ENCODE measurements at places on chromosomes 1 and 21.
A peak's percentile ranks its signal among the peaks of the same experiment; 100 is the strongest.

- DNase-seq = no peak
Measured at GRCh38 chr1:34591751-34592629, 162.9 kb upstream of the GJB5 start.

- no peak for DNase-seq
Measured at GRCh38 chr1:67588178-67588855, 96.7 kb upstream of the GADD45A start.

- no peak for DNase-seq
Measured at GRCh38 chr1:111484391-111485026, 10.7 kb downstream of the C1orf162 start.

DNA sequence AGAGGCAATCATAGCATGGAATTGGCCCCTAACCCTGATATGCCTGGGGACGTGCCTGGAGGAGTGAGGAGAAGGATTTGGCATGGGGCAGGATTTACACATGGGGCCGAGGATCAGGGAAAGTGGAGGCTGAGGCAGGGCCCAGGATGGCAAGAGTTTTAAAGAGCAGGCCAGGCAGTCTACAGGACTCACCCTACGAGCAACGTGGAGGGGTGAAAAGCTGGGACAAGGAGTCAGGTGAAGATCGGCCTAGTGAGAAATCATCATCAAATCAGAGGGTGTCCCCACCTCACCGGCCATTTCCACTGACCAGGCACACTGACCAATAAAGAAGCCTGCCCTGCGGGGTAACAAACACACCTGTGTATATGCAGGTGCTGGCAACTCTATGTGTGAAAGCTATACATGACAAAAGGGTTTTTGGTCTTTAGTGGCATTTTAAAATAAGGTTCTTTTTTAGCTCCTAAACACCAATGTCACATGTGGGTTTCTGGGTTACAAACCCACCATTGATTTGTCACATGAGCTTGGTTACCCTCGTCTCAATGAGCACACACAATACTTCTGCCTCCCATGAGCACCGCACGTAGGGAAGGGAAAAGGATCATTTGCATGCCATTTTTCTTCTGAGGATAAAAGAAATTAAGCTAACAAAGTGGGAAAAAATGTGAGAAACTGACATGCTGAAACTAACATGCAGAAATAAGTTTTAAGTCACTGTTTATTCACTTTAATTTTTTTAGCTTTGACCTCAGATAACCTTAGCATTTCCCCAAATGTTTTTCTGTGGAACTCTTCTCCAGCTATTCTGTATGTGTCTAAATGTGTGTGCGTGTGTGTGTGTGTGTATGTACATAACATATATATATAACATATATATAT is 168.1 kb upstream of the EDN2 start:
- DNase-seq = no peak

DNA sequence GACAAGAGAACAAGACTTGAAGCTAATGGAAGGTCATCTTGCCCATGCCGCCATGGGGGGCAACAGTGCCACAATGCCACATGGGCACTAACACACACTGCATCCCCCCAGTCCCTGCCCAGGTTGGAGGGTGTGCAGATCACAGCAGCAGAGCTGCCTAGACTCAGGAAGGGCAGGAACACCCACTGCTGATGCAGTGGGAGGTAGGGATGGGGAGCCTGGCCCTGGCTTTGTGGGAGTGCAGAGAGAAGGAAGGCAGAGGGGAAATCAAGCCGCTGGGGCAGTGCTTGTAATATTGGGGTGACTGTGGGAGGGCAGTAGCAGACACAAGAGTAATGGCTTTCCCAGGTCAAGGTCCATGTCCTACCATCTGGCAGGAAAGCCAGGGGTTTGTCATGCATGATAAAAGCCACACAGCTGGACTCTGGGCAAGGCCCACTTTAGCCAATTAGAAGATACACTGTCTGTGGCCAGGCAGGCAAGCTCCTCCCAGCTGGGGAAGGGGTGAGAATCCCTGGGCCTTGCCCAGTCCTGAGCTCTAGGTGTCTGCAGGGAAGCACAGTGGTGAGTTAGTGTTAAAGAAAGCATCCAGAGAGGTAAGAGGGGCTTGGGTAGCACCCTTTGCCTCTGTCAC is 25.4 kb upstream of the MEF2D start:
- DNase-seq = no peak

DNA sequence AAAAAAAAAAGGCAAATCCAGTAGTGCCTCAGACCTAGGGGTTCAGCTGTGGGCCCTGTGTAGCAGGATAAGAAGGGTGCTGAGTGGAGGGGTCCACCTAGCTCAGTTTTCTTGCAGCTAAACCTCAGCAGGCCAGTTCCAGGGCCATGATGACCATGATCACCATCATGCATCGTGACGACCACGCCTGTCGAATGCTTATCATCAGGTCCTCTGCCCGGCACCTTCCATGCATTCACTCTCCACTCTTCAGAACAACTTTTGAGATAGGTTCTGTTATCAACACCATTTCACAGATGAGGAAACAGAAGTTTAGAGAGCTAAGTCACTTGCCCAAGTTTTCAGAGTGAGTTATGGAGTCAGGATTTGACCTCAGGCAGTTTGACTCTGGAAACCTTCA is 54.9 kb downstream of the ACBD3 start:
- DNase-seq = no peak

DNA sequence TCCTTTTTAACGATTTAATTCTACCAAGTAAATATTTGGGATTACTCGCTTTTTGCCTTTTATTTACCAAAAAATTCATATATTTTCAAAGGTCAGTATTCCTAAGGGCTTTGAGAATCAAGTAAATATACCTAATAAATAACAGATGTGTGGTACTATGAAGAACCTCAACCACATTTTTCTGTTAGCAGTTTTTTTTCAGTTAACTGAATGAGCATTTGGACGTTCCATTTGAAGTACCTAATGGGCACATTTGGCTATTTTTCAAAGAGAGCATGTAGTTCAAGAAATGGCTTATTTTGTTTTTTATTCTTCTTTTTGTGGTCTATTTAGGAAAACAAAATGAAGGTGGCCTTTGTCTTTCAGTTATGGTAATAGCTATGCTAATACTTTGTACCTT is 253.0 kb downstream of the GPR52 start:
- DNase-seq = no peak

GRCh38 chr21:20997311-20997635 is 936 bp upstream of the NCAM2 start:
- DNase-seq = no peak

DNA sequence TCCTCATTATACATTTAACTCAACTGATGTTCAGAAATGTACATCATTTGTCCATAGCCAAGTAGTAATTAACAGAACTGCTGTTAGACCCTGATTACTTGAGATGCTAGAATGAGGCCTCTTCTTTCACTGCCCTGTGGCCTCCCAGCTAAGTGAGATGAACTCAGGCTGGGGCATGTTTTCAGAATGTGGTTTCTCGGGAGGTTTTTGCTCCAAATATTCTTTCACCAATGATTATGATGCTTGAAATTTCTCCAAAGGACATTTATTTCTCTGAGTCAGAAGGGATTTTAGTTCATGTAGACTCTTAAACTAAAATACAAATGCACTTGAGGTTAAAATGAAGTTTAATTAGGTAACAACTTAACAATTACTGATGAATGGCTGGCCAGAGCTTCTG is 34.6 kb upstream of the ADAMTS5 start:
- no peak for DNase-seq

DNA sequence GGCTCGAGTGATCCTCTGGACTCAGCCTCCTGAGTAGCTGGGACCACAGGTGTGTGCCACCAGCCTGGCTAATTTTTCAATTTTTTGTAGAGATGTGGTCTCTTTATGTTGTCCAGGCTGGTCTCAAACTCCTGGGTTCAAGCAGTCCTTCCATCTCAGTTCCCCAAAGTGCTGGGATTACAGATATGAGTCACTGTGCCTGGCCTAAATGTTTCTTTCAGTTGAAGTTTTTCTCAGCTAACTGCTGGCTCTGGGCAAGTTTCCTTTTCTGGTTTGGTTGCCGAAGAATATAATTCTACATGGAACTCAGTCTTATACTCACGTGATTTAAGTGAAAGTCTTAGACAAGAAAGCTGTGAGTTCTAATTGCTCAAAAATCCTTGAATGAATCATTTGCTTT is 57.0 kb downstream of the SASS6 start:
- DNase-seq = no peak

- DNase-seq = no peak
Measured at GRCh38 chr1:59422921-59423575, 126.2 kb downstream of the FGGY start.

- no peak for DNase-seq
Measured at GRCh38 chr1:22969304-22969709, 3.4 kb downstream of the LACTBL1 start.

GRCh38 chr1:92482665-92483609 is 3.8 kb downstream of the GFI1 start:
- DNase-seq = no peak

DNA sequence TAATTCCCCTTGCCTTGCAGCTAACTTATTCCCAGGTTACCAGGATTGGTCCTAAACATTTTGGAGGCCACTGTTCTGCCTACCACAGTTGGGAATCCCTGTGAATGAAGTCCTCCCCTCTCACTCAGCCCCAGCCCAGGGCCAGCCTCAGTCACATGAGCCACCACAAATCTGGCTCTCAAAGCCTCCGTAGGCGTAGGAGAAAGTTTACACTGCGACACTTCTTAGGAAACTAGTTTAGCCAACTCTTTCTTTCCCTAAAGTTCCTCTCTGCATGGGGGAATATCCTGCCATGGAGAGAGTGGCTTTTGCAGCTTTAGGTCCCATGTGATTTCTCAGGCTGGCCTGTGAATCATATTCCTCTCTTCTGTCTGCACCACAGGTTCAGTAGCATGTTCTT is 45.7 kb upstream of the ETV3 start:
- DNase-seq = no peak

- no peak for DNase-seq
Measured at GRCh38 chr1:197320991-197321531, 53.0 kb downstream of the CRB1 start.

DNA sequence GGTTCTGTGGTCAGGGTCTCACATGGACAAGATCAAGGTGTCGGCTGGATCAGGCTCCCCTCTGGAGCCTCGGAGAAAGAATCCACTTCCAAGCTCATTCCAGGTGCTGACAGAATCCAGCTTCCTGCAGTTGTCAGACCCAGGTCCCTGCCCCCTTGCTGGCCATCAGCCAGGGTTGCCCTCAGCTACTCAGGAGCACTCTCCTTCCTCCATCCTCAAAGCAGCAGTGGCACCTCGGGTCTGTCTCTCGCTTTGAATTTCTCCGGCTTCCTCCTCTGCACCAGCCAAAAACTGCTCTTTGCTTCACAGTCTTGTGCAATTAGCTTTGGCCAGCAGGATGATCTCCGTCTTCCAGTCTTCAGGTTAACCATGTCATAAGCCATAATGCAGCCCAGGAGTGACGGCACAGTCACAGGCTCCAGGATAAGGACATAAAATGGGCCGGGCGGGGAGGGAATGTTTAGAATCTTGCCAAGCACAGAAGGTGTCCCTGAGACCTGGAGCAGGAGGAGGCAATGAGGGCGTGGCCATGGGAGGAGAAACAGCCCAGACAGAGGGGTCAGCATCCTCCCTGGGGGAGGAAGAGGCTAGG is 79.4 kb upstream of the SLC25A33 start:
- DNase-seq = no peak

DNA sequence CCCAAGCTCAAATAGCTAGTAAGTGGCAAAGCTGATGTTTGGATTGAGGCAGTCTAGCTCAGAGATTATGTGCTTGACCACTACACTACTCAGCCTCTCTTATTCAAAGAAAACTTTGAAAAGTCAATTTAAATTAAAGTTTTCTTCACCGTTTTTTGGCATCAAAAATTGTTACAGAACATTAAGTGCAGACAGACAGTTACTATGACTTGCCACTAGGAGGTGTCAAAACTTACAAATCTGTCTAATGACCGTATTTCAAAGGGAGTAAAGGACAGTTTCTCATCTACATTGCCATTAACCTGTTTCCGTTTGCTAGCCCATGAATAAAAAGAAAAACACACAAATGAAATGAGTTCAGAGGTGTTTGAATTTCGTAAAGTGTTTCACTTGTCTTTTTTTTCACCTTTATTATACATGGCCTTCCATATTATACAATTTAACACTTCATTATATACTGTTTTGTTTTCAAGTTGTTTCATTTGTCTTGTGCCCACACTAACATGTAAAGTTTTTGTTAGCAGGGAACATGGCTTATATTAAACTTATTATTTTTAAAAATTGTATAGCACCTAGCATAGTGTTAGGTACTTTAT is 57.4 kb upstream of the MTF2 start:
- no peak for DNase-seq

DNA sequence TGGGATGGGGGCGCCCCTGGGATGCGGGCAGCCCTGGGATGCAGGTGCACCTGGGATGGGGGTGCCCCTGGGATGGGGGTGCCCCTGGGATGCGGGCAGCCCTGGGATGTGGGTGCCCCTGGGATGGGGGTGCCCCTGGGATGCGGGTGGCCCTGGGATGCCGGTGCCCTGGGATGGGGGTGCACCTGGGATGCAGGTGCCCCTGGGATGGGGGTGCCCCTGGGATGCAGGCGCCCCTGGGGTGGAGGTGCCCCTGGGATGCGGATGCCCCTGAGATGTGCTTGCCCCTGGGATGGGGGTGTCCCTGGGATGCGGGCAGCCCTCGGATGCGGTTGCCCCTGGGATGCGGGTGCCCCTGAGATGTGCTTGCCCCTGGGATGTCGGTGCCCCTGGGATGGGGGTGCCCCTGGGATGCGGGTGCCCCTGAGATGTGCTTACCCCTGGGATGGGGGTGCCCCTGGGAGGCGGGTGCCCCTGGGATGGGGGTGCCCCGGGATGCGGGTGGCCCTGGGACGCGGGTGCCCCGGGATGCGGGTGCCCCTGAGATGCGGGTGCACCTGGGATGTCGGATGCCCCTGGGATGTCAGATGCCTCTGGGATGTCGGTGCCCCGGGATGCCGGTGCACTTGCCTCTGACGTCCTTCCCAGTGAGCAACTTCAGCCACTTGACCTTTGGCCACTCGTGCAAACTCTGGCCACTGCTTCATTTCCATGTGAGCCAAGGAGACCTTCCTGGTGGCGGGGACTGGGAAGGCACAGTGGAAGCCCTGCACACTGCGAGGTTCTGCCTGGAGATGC is 37.3 kb upstream of the SLC19A1 start:
- no peak for DNase-seq

DNA sequence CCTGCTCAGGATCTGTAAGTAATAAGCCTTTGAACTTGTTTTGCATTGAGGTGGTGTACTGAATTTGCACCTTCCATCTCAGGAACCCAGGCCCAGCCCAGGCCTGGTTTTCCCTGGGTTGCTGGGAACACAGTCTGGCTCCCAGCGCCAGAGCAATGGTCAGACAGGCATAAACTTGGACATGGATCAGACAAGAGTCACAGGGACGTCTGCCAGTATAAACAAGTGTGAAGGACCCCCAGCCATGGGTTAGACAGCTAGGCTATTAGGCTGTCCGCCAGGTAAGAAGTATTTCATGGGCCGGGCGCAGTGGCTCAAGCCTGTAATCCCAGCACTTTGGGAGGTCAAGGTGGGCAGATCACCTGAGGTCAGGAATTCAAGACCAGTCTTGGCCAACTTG is 5.5 kb downstream of the IFNLR1 start:
- DNase-seq = no peak

GRCh38 chr1:8879922-8880676 is 1.6 kb upstream of the ENO1 start:
- DNase-seq = peak; percentile 23

- peak; percentile 83 for DNase-seq
Measured at GRCh38 chr1:12161662-12162458, 4.9 kb upstream of the TNFRSF1B start.
